Right renal cortex interstitium (tissue), 3 donors: ENCODE measurements at places on chromosomes 5 and 9.

GRCh38 chr5:5285906-5286305, 136.6 kb upstream of the ICE1 start:
- no peak for DNase-seq

DNA sequence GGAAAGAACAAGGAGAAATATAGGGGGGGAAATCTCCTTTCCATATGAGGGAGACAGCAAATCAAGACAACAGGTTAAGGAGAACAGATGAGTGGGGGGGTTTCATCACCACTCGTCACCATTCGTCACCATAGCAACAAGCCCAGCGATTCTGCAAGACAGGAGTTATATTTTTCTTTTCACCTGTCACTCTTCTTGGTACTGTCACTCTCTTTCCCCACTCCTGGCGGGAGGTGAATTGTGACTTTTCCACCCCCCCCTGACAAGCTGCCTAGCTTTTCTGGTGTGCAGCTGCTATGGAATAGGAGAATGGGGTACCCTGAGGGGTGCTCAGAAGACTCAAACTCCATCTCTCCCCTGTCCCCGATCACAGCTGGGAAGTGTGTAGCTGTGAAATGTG, 239.9 kb downstream of the FAM114A2 start:
- DNase-seq = no peak

GRCh38 chr5:42360616-42361314, 62.5 kb upstream of the GHR start:
- DNase-seq = no peak

GRCh38 chr5:135654761-135655467, 76.1 kb upstream of the CXCL14 start:
- no peak for DNase-seq

DNA sequence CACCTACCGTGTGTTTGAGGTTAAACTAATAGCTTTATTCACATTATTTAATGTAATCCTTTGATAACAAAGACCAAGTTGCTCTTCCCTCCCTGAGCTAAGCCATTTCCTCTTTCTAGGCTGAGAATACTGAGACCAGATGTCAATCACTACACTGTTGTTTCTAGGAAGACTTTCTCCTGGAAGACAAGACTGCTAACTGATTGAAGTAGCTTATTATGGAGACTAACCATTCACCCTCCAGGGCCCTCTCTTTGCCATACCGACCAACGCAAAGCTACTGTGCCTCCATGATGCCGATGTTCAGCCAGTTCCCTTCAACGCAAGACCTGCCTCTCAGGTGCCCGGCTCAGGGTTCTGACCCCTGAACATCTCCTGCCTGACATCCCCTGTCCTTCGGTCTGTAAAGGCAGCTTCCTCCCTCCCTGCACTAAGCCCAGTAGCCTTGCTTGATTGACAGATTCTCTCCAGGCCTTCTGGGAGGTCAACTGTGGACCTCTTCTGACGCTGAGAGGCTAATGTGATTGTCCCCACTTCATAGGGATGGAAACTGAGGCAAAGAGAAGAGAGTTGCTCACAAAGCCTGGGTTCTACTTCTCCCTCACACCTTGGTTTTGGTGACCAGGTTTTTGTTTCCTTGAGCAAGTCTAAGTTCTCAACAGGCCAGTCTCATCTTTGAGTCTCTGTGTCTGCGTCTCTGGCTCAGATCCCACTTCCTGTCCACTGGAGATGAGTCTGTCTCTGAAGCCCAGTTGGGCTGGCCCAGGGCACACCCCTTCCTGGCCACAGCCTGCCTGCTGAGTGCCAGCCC, 259.7 kb upstream of the IRX2 start:
- DNase-seq = no peak

DNA sequence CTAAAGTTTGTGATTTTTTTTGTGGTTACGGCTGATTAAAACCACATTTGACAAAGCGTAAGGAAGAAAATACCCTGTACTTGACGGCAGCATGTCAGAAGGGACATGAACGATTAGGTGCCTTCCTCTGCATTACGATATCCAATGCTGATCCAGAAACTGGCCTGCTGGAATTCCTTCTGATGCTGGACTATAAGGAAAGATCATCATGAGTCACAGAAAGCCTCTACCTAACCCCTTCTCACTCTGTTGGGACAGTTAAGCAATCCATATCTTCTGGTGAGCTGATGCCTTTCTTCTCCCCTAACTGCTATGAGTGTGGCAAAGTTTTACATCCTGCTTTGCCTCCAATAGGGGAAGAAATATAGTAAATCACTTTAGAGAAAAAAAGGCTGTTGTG, 78.4 kb upstream of the PAPPA start:
- no peak for DNase-seq

- DNase-seq = no peak
Measured at GRCh38 chr5:35853631-35854030, 3.1 kb upstream of the IL7R start.

DNA sequence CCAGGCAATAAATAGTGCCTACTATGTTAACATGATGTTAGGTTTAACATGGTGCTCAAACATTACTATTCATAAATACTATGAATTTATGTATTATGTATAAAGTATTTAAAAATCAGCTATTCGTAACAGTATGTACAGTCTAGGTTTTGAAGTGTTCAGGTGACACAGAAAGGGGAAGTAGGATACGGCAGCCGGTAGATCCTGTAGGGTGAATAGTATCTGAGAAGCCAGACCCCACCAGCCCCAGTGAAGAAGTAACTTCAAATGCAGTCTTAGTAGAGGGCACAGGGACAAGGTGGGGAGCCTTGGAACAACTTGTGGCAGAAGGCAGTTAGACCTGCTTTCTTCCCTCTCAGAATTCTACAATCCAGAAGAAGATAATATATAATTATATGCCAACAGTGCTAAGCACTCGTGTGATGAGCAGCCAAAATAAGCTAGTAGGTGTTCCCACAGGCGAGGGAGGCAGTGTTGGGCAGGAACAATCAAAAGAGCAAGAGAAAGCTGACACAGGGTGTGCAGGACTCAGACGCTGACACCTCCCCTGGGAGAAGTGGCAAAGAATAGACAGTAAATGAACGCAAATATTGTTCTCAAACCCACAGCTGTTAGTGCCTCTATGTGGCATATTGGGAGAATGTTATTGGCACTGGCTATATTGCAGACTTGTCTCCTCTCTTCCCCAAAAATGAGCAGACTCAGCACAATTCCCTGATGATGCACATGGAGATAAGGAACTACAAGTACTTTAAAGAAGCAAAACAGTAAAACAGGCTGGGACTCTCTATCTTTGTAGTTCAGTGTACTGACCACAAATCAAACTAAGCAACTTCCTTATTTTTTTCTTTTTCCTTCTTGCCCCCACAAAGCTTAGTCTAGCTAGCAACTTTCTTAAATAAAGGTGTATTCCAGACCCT, 4.6 kb downstream of the ZNF367 start:
- DNase-seq = no peak

GRCh38 chr9:2231829-2232228, 216.7 kb downstream of the SMARCA2 start:
- DNase-seq = no peak
